ENCODE measurements at places on chromosomes 4 and X.

DNA sequence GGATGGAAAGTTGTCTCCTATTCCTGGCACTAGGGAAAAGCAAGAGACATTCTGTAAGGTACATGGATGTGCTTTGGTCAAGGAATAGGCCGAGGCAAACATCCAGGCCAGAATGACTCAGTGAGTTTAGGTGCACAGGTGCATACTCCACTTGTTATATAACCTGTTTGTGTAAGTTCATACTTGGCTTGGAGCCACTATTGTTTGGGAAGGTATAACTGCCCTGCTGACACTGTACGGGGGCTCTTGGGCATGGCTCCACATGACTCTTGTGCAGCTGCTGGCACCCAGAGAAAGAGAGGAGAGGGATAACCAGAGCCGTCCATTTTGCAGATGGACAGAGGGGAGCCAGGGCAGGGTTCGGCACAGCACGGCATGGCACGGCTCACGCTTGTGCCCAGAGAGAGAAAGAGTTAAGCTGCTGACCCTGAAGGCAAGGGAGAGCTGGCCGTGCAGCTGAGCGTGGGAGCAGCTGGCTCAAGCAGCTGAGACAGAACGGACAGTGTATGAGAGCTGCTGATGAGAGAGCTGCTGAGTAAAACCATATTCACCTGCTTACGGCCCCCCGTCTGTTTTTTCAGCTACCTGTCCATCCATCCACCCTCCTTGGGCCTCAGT lies 98.0 kb downstream of the SLC2A9 start:
- DNase-seq, result no peak

DNA sequence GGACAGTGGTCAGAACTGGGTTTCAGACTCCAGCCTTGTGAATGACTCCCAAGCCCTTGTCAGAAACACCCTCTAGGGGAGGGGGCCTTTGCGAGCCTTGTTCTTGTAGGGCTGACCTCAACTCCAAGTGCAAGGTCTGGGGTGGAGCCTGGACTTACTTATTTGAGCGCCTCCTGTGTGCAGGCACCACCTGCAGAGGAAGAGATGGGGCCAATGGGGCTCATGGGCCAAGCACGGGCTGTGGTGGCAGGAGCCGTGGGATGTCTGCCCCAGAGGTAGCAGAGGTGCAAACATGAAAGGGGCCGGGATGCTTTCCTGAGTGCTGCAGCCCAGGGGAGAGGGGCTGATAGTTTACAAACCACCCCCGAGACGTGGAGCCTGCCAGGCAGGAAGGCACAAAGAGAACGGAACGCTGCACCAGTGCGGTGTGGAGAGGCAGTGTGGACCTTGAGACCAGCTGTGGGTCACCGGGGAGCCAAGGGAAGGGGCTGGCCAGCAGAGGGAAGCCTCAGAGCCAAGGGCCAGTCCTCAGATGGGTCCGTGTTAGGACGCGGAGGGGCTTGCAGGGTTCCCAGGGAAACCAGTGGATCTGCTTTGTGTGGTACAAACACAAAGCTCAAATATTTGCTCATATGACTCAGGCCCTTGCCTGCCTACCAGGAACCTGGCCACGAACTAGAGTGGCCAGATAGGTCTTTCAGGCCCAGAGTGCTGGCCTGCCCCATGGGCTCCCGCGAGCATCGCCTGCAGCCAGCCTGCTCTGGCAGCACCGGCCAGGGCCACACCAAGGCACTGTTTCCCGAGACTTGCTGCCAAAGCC lies 8.7 kb upstream of the TADA2B start:
- DNase-seq, result no peak

DNA sequence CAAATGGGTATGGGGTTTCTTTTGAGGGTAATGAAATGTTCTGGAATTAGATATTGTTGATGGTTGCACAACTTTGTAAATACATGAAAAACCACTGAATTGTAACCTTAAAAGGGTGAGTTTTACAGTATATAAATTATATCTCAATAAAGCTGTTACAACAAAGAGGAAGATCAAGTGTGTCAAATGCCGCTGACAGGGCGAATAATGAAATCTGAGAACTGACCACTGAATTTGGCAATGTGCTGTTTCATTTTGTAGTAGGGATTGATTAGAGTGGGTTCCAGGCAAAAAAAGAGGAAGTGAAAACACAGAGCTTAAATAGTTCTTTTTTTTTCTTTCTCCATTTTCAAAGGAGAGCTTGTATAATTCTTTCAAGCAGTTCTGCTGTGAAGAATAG lies 161.1 kb upstream of the NAP1L5 start:
- DNase-seq, result no peak

GRCh38 chr4:176123710-176124407 lies 58.2 kb downstream of the WDR17 start:
- no peak for DNase-seq

DNA sequence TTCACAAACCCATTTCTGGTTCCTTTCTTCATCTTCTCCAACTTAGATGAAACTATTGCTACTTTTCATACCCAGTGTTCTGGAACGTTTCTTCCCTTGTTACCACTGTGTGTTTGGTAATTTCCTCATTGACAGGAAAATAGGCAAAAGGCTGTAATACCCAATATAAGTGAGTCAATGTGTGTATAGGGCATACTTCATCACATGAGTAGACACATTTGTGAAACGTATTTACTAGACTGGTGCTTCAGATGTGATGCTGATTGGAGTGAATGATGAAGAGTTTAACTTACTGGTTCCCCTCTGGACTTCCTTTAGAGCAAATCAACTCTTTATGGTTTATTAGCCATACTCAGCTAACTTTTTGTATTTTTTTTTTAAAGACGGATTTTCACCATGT lies 195.1 kb upstream of the ATP6AP2 start:
- DNase-seq, result no peak

DNA sequence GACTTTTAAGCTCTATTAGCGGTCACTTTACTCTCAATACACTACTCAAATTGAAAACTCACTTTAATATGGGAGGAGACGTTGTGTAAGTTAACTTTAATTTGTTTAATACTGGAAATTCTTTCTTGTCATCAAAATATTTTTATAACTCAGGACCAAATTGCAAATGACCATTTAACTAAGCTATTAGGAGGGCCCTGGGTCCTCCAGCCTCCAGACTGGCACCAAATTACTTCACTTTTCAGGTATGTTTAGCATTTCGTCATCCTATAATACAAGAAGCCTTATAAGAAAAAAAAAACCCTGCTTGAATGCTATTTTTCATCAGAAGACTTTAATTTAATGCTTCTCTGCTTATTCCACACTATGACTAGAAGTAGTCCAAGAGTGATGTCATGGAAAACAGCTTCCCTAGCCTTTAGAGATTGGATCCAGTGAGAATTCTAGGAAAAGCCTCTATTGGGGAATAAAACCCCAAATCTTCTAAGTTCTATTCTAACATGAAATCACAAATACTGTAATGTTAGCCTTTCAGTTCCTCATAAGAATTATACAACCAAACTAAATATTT lies 6.6 kb downstream of the KLHL15 start:
- DNase-seq, result no peak

- DNase-seq, result no peak
These were observed 75.8 kb upstream of the CCDC160 start for GRCh38 chrX:134161162-134161561.

GRCh38 chr4:1814453-1814852 lies 21.4 kb downstream of the FGFR3 start:
- DNase-seq, result no peak

DNA sequence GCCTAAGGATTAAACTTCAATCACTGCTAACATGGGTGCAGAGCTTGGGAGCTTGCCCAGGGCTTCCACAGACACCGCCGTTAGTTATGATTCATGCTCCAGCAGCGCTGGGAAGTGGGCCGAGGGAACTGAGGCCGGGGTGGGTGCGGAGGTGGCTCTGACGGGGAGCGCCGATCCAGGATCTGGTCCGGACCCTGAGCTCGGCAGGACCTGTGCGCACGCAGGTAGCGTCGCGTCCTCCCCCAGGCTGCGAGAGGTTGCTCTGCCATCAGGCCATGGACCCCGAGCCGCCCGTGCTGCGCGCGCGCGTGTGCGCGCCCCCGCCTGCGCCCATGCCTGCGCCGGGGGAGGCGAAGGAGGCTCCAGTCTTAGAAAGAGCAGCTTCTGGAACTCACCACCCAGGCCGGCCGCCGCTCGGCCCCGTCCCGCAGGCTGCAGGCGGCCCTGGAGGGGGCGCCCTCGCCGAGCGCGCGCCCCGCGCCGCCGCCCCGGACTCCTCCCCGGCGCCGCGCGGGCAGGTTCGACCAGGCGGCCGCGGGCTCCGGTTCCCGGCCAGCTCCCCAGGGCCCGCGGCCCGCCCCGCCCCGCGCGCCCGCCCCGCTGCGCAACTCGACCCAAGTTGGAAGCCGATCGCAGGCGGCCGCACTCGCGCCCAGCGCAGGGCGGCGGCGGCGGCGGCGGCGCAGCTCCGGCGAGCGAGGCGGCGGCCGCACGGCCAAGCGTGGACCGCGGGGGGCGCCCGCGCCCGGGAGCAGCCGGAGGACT lies 732 bp upstream of the ADRA2C start:
- no peak for DNase-seq

GRCh38 chr4:76061982-76062381 lies 12.5 kb upstream of the ART3 start:
- no peak for DNase-seq

DNA sequence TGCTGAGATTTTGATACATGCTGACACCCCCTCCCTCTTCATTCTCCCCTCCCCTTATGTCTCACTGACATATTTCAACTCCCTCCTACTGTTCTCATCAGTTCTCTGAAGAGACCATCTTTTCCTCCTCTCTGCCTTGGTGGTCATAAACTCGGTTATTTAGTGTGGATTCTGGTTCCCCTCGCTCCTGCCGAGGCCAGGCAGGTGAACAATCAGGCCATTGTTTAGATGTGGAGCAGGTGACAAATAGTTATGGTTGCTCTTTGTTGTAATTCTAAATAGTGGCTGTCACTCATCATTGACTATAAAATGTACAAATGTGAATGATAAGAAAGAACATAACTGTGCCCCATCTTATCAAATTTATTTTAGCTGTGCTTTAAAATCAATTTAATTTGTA lies 324.6 kb downstream of the BCOR start:
- no peak for DNase-seq

DNA sequence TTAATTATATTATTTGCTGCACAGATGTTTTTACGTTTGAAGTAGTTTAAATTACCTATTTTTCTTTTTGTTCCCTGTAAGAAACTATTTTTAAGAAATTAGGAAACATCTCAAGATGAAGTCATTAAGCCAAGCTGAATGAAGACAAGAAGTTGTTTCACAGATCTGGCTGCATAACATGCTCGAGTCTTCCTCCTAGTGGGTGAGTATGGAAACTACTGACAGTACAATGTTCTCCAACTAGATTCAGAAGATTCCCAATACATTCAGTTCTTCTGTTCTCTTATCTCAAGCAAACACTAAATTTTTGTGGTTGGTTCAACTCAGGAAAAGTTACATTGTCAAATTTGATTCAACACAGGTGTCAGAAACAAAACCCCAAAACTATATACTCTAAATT lies 256.8 kb upstream of the VCX start:
- DNase-seq, result no peak

DNA sequence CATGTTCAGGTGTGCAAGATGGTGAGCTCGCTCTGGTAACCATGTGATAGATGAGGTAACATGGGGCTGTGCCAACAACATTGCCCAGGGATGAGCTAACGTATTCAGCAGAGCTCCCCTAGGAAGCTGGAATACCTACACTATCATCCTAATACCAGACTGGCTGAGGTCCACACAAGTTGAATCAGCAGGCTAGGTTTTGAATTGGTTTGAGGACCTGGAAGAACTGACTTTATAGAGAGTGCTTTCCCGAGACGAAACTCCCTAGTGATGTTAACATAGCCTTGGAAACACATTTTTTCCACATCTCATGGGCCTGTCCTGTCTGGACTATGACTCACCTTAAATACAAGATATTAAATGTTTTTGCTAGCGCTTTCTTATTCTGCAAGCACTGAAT lies 56.7 kb downstream of the IGFBP7 start:
- no peak for DNase-seq

GRCh38 chrX:136182414-136182813 lies 35.1 kb downstream of the FHL1 start:
- DNase-seq, result no peak

GRCh38 chr4:5952286-5952974 lies 59.5 kb upstream of the CRMP1 start:
- DNase-seq, result no peak

GRCh38 chrX:37875675-37876074 lies 28.3 kb upstream of the DYNLT3 start:
- DNase-seq, result no peak

GRCh38 chrX:50393902-50394301 lies 76.7 kb downstream of the DGKK start:
- DNase-seq, result no peak

- DNase-seq, result no peak
These were observed 794.3 kb downstream of the SH3BGRL start for GRCh38 chrX:81996166-81996565.

DNA sequence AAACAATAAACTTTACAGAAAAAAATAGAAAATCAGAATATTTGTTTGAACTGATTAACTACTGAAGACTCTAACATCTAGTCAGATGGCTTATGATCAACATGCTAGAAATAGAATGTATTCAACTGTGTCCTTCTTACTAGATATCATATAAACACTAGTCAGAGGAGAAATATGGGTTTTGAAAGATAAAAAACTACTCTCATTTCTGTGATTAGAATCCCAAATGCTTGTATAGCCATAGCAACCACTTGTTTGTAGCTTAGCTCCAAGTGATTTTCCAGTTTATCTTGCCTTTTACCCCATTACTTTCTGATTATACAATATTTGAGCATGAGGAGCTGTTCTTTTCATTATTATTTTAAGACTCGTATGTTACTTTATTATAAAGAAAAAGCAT lies 31.2 kb downstream of the USP38 start:
- no peak for DNase-seq

GRCh38 chr4:7187168-7187535 lies 5.2 kb upstream of the SORCS2 start:
- no peak for DNase-seq

DNA sequence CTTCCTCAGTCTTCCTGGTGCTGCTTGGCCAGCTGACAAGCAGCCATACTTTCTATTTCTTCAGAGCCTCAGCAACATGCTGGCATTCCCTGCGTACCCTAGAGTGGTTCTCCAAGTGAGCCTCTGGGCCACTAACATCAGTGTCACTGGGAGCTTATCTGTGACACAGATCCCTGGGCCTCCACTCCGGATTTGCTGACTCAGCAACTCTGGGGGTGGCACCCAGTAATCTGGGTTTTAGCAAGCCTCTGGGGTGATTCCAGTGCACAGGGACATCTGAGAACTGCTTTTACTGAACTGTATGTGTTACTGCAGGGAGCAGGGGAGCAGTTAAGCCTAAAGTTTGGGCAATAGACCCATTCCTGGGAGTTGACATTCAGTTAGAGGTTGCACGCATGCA lies 28.2 kb upstream of the HMGB3 start:
- no peak for DNase-seq

All from stimulated activated CD4-positive, alpha-beta T cell treated with anti-CD3 and anti-CD28 coated beads, TNF-alpha, amount 100 ng/mL, for 1 hour (primary cell).